ENCODE measurements at places on chromosomes 4 and X. TPM values are rescaled to one million over a fixed set of nuclear protein-coding genes. Genes with fewer than 3 reads are reported as not detected.

Gene TRMT10A
- total RNA-seq, result 3.7 TPM

Gene TRIML1
- total RNA-seq, result not detected

Gene KLHL34
- total RNA-seq, result not detected

Gene SUPT20HL1
- not detected for total RNA-seq

Gene FAM53A
- total RNA-seq, result 1.7 TPM
